ENCODE measurements at places on chromosomes 2 and 18.

GRCh38 chr18:57753063-57753462 is 50.1 kb downstream of the ATP8B1 start:
- no peak for DNase-seq

DNA sequence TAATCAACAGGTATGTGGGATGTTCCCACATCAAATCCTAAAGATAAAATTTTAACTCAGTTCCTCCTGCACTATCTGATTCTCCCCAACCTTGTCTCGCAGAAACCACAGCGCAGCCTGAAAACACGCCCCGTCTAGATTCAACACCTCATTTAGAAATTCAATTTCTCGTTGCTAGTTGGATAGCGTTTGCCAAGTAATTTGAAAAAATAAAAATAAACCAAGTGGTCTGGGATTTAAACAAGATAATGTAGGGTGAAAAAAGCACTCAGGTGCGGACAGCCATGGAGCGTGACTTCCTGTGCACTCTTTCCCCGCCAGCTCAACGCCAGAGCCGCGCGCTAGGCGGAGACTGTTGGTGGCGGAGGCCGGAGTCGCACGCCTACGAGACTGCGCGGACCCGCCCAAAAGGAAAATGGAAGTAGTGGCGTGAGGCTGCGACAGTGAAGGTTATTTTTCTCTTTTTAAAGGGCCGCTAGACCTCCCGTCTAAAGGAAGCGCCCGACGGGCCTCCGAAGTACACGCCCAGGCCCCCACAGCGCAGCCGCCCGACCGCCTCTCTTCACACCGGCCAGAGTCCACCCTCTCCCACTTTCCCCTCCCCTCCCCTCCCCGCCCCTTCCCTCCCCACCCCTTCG is 615 bp upstream of the CCNT2 start:
- no peak for DNase-seq

GRCh38 chr2:151482171-151482725 is 72.5 kb downstream of the RIF1 start:
- DNase-seq = no peak

GRCh38 chr2:27370816-27371620 is 602 bp downstream of the SNX17 start:
- DNase-seq = no peak

DNA sequence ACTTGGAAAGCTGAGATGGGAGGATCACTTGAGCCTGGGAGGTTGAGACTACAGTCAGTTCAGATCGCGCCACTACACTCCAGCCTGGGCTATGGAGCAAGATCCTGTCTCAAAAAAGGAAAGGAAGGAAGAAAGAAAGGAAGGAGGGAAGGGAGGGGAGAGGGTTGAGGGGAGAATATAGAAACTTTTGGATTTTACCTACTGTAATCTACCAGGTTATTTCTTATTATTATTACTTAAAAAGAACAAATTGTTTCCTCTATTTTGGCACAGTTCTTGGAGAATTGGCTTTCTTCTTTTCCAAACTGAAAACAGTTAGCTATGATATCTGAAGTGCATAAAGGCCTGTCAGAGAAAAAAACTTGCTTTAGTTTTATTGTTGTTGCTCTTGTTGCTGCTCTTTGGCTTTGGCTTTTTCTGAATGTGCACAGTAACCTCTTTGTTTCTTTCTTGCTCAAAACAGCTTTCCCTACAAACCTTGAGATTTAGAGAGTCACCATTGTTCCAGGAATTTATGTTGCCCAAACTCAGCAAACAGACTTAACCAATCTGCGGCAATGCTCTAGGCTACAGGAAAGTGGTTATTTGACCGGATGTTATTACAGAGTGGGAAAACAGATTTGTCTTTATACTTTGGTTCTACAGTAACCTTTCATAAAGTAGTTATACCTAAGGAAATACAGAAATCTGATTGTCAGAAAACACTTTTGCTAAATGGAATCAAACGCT is 214.9 kb downstream of the XIRP2 start:
- DNase-seq = no peak

GRCh38 chr2:215898363-215898762 is 115.0 kb downstream of the MREG start:
- DNase-seq = no peak

GRCh38 chr2:15971351-15971750 is 31.0 kb downstream of the MYCN start:
- no peak for DNase-seq

DNA sequence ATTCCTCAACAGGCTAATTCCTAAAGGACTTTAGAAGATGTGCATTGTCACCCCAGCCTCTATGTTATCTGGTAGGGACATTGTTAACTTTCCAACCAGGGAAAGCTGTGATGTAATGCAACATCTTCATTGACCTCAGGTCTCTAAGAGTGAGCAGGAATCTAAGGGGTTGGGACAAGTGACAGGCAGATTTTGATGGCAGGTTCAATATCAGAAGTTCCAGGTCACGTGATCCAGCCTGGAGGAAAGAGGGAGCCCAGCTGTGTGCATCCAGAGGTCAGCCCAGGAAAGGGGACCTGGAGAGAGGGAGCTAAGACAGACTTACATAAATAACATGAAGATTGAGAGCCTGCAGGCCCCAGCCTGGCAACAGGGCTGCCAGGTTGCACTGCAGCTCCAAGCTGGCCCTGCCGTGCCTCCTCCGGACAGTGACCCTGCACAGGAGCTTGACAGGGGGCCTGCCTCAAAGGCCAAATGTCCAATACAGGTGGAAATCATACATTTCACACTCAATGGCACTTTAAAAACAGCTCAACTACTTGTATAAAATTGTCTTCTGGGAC is 262.2 kb upstream of the MGAT5 start:
- DNase-seq = no peak

- DNase-seq = no peak
These were observed 116.6 kb upstream of the LGALSL start for GRCh38 chr2:64337314-64337713.

DNA sequence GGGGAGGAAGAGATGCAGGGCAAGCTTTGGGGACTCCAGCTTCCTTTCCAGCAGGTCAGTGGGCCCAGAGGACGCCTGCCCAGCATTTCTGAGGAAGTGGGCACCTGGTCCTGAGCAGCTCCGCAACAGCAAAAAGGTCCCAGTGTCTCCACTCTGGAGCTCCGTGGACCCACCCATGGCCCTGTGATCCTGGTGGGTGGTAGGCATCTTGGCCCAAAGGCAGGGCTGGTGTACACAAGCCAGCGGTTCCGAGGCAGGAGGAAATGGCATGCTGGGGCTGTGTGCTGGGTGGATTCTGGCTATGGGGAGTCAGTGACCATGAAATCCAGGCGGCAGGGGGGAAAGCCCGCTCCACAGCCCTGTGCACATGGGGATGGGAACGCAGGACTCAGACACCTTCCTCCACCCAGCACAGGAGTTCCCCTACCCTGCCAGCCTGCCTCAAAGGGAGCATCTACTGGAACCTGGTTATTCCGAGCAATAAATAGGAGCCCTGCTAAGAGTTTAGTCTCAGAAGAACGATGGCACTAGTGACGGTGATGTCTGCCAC is 206.0 kb downstream of the GLI2 start:
- no peak for DNase-seq
